CD4-positive, alpha-beta T cell treated with Interleukin-2 at 100 ng/mL for 4 hours (primary cell): ENCODE measurements at places on chromosomes 3 and 15.

GRCh38 chr3:50405249-50405648, 45.9 kb upstream of the TMEM115 start:
- peak; percentile 9 for DNase-seq

- DNase-seq, result no peak
These were observed 386.6 kb downstream of the DIPK2A start for GRCh38 chr3:144358191-144358590.

DNA sequence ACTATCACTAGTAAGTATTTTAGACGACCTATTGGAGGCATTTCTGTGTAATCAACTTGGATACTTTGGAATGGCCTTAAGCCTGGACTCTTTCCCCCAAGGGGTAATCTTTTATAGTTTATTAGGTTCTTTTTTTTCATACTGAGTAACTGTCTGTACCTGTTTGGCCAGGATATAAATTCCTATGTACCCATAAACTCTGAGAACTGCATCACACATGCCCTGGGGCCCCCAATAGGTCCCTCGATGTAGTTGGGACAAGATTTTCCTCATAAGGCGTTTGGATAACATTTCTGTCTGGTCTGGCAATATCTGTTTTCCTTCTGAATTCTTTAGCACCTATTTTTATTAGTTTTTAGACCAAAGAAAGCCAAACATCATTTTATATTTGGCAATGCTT, 86.4 kb upstream of the WNT7A start:
- no peak for DNase-seq

GRCh38 chr3:37143821-37144220, 30.6 kb downstream of the LRRFIP2 start:
- DNase-seq, result no peak

GRCh38 chr15:64263567-64263966, 92.4 kb downstream of the CSNK1G1 start:
- no peak for DNase-seq

DNA sequence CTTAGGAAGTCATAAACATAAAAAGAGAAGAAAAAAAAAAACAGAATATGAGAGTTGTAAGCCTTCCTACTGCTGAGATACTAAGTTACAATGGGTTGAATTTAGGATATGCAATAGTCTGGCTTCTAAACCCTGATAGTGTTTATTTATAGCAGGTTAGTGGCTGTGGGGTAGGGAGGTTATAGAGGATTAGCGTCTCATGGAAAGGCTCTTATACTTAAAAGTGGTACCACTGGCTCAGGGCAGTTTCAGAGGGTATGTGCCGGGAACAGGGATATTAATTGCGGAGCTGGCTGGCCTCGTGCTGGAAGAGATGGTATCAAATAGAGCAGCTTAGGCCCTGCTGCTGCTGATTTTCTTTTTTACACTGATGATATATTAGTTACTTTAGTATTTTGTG, 60.8 kb downstream of the PFN2 start:
- DNase-seq, result no peak

- no peak for DNase-seq
These were observed 199.7 kb downstream of the TNIK start for GRCh38 chr3:171260466-171260865.

GRCh38 chr15:94487635-94488034, 256.3 kb downstream of the MCTP2 start:
- no peak for DNase-seq

DNA sequence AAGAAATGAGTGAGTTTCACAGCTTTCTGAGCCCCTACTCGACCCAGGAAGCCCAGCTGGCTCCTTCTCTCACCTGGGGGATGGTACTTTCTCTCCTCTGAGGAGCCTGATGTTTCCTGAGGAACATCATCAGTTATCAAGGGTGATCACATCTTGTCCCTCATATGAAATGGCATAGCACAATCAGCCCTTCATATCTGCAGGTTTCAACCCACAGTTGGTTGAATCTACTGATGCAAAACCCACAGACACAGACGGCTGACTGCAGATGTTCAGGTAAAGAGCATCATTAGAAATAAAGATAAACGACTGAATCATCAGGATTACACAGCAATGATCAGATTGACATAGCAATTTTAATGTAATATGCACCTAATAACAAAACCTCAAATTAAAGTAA, 93.6 kb upstream of the OSTN start:
- DNase-seq, result no peak

GRCh38 chr3:188416041-188416440, 262.1 kb downstream of the LPP start:
- no peak for DNase-seq

DNA sequence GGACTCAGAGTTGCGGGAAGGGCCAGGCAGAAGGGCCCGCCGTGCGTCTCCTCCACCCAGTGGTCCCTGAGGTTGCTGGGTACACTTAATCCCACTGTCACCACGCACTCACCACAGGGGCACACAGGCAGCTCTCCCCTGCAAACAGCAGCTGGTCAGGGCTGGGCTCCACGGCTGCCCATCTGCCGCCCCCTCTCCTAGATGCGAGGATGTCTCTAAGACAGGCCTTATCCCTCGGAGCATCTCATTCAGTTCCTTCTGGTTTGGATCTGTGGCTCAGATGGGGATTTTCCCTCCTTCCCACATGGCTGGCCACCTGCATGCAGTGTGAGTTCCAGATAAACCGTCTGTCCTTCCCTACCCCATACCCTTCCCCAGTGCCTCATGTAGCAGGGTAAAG, 26.3 kb downstream of the MRPS11 start:
- DNase-seq, result no peak

GRCh38 chr3:143084856-143085731, 34.5 kb upstream of the CHST2 start:
- DNase-seq, result no peak

- DNase-seq, result no peak
These were observed 112.5 kb downstream of the ZIC1 start for GRCh38 chr3:147521646-147522045.

- no peak for DNase-seq
These were observed 270.1 kb upstream of the CNTN4 start for GRCh38 chr3:1828519-1828918.

DNA sequence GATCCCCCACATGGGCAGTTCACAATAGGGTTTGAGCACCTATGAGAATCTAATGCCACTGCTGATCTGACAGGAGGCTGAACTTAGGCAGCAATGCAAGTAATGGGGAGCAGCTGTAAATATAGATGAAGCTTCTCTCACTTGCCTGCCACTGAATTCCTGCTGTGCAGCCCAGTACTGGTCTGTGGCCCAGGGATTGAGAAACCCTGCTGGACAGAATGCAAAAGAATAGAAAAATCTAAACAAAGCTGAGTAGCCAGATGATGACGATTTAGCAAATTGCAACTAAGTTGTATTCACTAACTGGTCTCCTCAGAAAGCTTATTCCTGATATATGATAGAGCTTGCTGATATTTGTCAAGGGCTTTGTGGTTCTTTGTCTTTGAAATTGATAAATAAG, 34.3 kb upstream of the APH1B start:
- DNase-seq, result no peak

GRCh38 chr3:190619761-190620160, 105.9 kb downstream of the IL1RAP start:
- no peak for DNase-seq
